ENCODE measurements at places on chromosomes 6 and 20.
A peak's percentile ranks its signal among the peaks of the same experiment; 100 is the strongest.

DNA sequence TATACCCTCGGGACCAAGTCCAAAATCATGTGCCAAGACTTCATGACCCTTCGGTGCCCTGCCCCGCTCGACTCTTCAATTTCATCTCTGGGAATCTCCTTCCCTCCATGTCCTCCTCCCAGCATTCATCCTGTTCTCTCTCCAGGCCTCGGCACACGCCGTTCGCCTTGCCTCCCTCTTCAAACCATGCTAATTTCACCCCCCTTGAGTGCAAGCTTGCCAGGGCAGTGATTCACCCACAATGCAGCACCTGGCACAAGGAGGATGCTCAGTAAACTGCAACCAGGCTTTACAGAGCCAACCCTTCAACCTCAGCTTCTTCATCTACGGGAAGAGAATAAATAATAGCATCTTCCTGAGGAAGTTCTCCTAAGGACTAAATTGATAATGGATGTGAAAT, 4.1 kb downstream of the KCNS1 start:
- no peak for DNase-seq

DNA sequence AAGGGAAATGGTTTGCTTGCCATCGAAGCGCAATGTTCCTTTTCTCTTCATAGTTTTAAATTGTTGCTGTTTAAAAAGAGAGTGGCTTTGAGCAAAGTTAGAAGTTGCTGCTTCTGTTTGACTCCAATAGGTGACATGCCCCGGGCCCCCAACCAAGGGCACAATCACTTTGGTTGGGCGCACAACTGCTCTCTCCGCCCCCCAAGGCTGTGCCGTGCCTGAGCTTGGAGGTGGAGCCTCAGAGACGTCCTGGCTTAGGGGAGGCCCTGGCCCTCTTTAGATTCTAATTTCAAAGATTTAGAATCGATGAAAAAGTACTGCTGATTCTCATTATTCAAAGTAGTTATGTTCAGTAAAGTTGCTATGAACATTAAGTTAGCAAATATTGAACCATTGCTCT, 725.9 kb downstream of the COL12A1 start:
- DNase-seq, result no peak

GRCh38 chr6:6981681-6982322, 126.0 kb upstream of the RREB1 start:
- DNase-seq, result no peak

- peak; percentile 50 for DNase-seq
These were observed at the start of gene PHACTR2 for GRCh38 chr6:143677891-143678791. PHACTR2 (plus strand) TSS chr6:143677965; CDS start chr6:143678164, 199 bp downstream.

GRCh38 chr20:40720826-40721225, 31.8 kb upstream of the MAFB start:
- DNase-seq, result no peak

DNA sequence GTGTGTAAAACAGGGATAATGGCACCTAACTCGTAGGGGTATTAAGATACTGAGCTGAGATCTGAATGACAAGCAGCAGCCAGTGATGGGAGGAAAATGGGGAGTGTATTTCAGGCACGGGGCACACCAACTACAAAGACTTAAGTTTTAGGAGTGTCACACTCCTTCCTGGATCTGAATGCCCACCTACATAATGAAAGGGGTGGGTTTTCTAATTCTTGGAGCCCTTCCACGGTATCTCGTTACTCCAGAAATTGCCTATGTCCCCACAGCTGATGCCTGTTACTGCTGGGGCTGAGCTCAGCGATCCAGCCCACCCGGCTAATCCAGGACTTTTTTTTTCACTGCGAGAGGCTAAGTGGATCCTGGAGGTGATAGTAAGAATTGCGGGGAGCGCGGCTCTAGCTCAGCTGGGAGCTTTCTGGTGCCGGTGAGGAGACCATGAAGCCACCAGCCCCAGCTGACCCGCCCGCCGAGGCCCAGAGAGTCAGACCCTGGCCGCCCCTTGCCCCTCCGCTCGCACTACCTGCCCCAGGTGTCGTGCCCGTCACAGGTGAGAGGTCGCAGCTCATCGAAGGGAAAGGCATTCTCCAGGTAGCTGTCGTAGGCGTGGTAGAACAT, 727 bp downstream of the EDEM2 start:
- no peak for DNase-seq

- DNase-seq, result no peak
These were observed 122.2 kb downstream of the PHF3 start for GRCh38 chr6:63757826-63758225.

DNA sequence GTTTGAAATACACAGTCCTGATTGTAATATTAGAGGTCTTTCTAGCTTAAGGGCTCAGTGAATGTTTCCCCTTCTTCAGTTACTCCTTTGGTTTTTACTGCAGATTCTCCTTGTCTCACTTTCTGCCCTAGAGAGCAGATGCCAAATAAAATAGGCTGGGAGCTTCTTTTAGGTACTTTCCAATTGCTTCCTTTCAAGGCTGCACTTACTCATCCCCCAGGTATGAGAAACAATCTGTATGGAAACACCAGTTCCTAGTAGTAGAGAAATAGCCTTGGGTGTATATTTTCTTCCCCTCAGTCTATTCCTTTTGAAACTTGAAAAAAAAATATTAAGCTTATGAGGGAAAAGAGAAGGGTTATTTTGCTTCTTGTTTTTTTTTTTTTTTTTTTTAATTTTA, 139.7 kb downstream of the PAK5 start:
- no peak for DNase-seq

DNA sequence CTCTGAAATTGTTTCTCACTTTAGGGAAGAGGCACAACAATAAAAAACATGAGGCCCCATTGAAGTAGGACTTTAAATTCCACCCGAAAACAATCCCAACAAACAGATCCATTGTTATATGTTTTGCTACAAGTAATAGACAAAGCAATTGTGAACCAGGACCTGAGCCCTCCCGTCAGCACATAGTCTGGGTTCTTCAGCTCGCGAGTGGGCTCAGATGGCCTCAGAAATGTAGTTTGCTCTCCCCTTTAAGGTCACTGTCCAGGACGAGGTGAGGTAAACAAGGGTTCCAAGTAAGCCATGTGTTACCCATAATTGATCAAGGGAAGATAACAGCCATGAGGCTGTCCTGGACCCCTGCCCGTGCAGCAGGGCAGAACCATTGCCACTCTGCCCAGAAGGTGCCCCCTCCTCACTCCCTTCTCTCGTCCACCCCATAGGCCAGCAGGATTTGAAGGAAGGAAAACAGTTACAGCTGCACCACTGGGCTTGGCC, 160.1 kb upstream of the QKI start:
- peak; percentile 45 for DNase-seq

DNA sequence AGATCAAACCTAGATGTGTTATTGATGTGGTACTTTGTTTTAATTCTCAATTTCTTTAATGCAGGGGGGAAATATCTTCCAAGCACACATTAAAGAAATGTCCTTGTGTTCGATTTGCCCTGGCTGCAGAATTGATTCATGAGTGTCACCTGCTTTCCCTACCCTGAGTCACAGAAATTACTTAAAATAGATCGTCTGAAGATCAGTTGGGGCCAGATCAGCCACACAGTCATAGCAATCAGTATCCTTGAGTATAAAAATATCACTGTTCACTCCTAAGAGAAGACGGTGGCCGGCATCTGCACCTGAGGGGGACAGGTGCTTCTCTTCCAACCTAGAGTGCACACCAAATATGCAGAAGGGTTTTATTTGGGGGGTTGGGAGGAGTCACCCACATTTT, 115.2 kb upstream of the RIN2 start:
- no peak for DNase-seq

DNA sequence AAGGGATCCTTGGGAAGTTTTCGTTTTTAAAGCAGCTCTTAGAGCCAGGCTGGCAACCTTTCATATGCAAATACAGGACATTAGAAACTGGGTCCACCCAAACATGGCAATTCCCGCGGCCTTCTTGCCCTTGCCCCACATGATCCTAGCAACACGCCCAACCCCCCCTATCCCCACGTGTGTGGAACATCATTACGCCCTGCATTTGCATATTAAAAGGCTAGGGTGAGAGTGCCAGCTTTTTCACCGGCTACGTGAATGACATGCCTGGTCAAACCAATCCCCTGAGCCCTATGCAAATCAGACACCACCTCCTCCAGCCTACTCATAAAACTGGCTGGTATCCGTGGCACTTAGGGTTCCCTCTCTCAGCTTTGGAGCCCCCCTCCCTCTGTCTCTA, 88.1 kb downstream of the TNFRSF21 start:
- no peak for DNase-seq

Data from caudate nucleus (tissue), 63 donors.